ENCODE measurements at places on chromosomes 6 and 20.

GRCh38 chr6:16851758-16852157 lies 90.5 kb upstream of the ATXN1 start:
- H3K36me3 ChIP-seq = no peaks in the 10 kb centered on the region
- H3K27me3 ChIP-seq = no peaks in the 10 kb centered on the region
- no peak for DNase-seq
- no peaks in the 10 kb centered on the region for H3K4me1 ChIP-seq

DNA sequence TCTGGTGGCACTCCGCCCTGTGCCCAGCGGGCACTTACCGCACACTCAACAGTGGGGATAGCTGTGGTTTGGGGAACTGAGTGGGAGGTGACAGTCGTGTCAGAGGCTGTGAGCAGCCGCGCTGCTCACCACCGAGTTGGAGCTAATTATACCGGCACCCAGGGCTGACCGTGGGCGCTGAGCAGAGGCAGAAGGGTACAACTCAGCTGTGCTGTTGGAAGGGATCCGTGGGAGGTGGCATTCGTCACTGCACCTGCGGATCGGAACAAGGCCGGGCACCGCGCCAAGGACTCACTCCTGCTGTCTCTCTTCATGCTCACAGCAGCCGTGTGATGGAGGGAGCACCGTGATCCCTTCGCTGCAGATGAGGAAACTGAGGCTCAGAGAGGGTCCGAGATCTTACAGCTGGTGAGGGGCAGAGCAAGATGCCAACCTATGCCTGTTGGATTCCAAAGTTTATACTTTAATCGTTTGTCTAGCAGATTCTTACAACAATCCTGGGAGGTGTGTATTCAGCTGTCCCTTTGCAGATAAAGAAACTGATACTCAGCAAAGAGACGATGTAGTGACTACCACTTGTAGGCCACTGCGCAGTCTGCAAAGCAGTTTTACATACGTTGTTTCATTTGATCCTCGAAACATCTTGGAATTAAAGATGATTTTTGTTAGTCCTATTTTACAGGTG lies 713 bp upstream of the ELMO2 start:
- H3K27ac ChIP-seq = peak overlapping the region; percentile 96
- H3K4me3 ChIP-seq = peak overlapping the region; percentile 97
- H3K27me3 ChIP-seq = no peaks in the 10 kb centered on the region

DNA sequence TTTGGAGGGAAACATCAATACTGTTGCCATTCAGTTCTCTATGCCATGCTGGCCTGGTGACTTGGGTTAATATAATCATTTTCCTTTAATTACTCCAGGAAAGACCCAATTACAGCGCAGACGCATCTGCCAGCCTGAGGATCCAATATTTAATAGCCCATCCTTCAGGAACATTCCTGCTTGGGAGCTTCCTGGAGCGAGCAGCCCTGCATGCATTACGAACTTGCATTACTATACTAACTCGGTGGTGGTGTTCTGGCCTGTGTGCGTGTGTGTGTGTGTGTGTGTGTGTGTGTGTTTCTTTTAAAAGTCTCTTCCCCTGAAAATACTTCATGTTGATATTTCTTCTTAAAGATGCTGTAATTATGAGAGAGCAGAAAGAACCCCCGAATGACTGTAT lies 26.5 kb downstream of the PMEPA1 start:
- no peaks in the 10 kb centered on the region for H3K27me3 ChIP-seq
- DNase-seq = no peak
- no peaks in the 10 kb centered on the region for H3K4me1 ChIP-seq
- no peaks in the 10 kb centered on the region for H3K36me3 ChIP-seq
- no peak overlapping the region for H3K27ac ChIP-seq

DNA sequence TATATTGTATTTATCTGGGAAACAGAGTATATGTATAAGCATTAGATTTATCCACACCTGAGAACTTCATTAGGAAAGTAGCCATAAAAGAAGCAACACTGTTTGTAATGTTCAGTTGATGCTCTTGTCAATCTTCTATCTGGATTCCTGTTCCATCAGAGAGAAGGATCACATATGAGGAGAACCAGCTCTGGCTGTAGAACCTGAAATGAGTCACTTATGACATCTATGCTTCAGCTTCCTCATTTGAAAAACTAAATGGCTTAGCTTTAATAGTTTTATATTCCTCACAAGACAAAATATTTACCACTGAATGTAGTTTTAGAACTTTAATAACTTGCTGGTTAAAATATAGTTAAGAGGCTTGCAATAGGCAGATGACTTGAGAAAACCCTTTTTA lies 144.7 kb downstream of the TASP1 start:
- H3K27me3 ChIP-seq = no peaks in the 10 kb centered on the region
- DNase-seq = no peak

DNA sequence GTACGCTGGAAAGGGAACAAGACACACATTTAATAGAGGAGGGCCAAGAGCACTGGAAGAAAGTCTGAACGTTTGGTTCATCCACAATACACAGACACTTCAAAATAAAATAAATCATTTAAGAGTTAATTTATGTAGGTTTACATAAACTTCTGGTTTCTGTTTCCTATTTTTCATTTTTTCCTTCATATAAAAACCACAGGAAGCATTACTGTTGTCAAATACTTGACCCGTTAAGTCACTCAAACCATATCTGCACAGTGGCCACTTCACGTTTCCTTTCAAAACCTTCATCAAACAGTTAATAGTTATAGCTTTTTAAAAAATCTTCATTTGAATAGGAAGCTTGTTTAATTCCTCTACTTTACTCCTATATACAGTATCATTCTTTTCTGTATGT lies 257.6 kb upstream of the THEMIS start:
- H3K4me1 ChIP-seq = no peaks in the 10 kb centered on the region
- H3K27me3 ChIP-seq = no peaks in the 10 kb centered on the region
- H3K27ac ChIP-seq = no peak overlapping the region
- no peak for DNase-seq
- H3K4me3 ChIP-seq = no peak overlapping the region

GRCh38 chr6:51594981-51595380 lies 492.4 kb downstream of the PKHD1 start:
- no peak overlapping the region for H3K27ac ChIP-seq
- no peak for DNase-seq
- H3K4me1 ChIP-seq = no peaks in the 10 kb centered on the region
- no peaks in the 10 kb centered on the region for H3K36me3 ChIP-seq
- H3K27me3 ChIP-seq = no peaks in the 10 kb centered on the region

GRCh38 chr6:6712449-6713403 lies 124.2 kb downstream of the LY86 start:
- no peak for DNase-seq
- H3K4me3 ChIP-seq = no peak overlapping the region
- no peaks in the 10 kb centered on the region for H3K4me1 ChIP-seq
- H3K27me3 ChIP-seq = no peaks in the 10 kb centered on the region
- H3K27ac ChIP-seq = no peak overlapping the region

Data from effector memory CD4-positive, alpha-beta T cell (primary cell).